Colonic mucosa (tissue), 4 donors: ENCODE measurements at places on chromosomes 16 and 17. TPM values are rescaled to one million over a fixed set of nuclear protein-coding genes. Genes with fewer than 3 reads are reported as not detected.

Gene GNAO1
- 1.7 TPM for total RNA-seq

Gene CDRT15L2
- total RNA-seq: not detected

Gene CD300C
- 0.35 TPM for total RNA-seq

Gene DOC2B
- 4.4 TPM for total RNA-seq

Gene FAM117A
- total RNA-seq: 6.3 TPM
